ENCODE measurements at places on chromosomes 5 and 9. TPM values are rescaled to one million over a fixed set of nuclear protein-coding genes. Genes with fewer than 3 reads are reported as not detected.

Gene ALDOB
- not detected for polyA plus RNA-seq

- DNase-seq: peak; percentile 6
Observed at GRCh38 chr5:168592014-168592368, 12.8 kb upstream of the PANK3 start.

GRCh38 chr5:154285661-154286408 lies 95.3 kb downstream of the GALNT10 start:
- DNase-seq: no peak

GRCh38 chr9:134136118-134136995 lies 475 bp downstream of the WDR5 start:
- no peak for DNase-seq
